SK-N-MC (cell line): ENCODE measurements at places on chromosomes 13 and 19.

DNA sequence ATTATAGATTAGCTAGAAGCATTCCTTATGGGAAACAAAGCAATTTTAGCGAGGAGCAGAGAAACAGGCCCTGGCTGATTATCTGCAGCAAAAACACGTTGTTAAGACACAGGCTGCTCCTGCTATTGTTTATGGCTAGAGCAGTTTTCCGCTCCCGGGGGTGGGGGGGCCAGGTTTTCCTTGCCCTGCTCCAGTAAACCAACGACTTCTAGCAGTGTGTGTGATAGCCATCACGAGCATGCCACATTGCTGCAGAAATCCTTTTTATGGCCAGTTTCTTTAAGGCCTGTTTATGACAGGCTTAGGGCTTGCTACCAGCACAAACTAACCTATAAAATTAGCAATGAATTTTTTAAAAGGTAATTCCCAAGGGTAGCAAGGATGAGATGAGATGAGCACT lies 18.4 kb upstream of the IL17D start:
- DNase-seq: no peak

DNA sequence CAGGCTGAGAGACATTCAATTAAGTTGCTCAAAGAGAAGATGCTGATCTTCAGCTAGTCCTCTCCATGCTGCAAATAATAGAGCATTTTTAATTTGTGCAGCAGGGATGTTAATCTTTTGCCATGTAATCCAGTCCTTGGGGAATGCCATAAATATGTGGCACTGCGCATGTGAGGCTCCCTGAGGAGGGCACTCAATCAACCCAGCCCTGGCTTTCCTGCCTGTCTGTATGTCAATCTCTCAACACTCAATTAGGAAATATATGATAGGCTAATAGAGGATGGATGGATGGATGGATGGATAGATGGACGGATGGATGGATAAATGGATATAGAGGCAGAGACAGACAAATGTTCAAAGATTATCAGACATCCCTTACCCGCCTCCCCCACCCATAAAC lies 31.6 kb upstream of the POP4 start:
- DNase-seq: no peak

DNA sequence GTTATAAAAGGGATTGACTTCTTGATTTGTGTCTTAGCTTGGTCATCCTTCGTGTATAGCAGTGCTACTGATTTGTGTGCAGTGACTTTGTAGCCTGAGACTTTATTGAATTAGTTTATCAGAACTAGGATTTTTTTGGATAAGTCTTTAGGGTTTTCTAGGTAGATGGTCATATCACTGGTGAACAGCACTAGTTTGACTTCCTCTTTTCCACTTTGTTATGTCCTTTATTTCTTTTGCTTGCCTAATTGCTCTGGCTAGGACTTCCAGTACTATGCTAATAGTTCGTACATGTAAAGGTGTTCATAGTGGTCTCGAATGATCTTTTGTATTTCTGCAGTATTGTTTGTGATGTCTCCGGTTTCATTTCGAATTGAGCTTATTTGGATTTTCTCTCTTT lies 145.4 kb downstream of the DNAJC3 start:
- no peak for DNase-seq

- no peak for DNase-seq
Measured at GRCh38 chr13:21445759-21446158, 13.3 kb downstream of the ZDHHC20 start.

GRCh38 chr13:27236478-27236877 lies 14.9 kb upstream of the RPL21 start:
- no peak for DNase-seq

GRCh38 chr19:3346677-3347353 lies 19.6 kb upstream of the NFIC start:
- no peak for DNase-seq

DNA sequence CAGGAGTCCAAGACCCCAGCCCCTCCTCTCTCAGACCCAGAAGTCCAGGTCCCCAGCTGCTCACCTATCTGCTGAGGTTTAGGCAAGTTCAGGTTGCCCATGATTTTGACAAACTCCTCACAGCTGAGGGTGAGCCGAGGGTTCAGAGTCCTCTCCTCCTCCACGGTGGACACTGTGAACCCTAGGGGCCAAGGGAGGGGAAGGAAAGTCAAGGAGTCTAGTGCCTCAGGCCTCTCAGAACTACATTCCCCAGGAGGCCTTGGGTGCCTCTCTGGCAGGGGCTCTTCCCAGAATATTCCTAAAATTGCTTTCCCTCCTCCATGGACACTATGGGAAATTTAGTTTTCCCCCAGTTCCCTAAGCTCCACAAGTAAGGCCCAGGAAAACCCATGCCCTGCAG lies 3.3 kb upstream of the PHLDB3 start:
- no peak for DNase-seq

GRCh38 chr13:42880056-42880605 lies 98.7 kb downstream of the FAM216B start:
- DNase-seq: no peak

- DNase-seq: no peak
Measured at GRCh38 chr19:7850945-7851622, 21.1 kb downstream of the EVI5L start.

GRCh38 chr13:74230984-74231501 lies 96.8 kb upstream of the KLF12 start:
- DNase-seq: no peak

GRCh38 chr13:97369261-97369893 lies 64.6 kb upstream of the RAP2A start:
- DNase-seq: no peak

DNA sequence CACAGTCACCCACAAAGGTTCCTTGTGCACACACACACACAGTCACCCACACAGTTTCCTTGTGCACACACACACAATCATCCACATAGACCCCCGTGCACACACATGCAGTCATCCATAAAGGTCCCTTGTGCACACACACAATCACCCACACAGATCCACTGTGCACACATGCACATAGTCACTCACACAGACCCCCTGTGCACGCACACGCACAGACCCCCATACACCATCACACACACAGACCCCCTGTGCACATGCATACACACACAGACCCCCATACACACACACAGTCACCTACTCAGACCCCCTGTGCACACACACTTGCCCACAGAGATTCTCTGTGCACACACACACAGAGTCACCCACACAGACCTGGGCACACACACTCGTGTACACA lies 107.1 kb downstream of the HSPH1 start:
- no peak for DNase-seq
